Left ventricle myocardium superior (tissue), 1 donor: ENCODE measurements at places on chromosomes 3 and 15.

GRCh38 chr3:103218146-103218545 is 783.3 kb downstream of the ZPLD1 start:
- DNase-seq: no peak

DNA sequence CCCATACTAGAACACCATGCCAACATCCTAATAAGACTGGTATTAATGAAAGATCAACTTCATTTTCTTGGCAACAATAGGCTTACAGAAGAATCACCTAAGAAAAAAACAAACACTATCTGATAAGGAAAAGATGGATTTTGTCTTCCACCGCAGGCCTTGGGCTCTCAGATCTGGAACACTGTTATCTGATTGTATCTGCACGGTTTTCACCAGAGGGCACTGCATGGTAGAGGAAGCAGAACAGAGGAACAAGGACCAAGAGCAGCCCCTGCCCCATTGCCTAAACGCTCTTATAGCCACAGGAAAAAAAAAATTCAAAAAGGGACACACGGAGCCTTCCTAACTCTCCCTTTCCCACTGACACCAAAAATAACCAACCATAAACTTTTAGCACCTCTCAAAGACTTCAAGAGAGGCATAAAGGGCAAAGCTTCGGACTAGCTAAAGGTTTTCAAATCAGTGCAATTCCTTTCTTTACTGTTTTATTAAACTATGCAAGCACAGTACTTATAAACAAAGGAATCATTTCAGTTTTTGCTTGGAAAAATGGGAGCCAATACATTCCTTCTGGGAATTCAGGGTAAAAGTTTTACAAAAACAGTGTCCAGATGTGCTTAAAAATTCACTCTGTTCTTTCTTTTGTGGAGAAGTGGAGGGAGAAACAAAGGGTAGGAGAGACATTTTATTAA is 23.3 kb downstream of the IL17RD start:
- DNase-seq: no peak

GRCh38 chr3:182384221-182384620 is 409.1 kb upstream of the ATP11B start:
- DNase-seq: no peak

GRCh38 chr3:83438188-83438587 is 1520.6 kb upstream of the CADM2 start:
- no peak for DNase-seq

GRCh38 chr3:170154084-170154483 is 27.4 kb downstream of the PHC3 start:
- no peak for DNase-seq

- DNase-seq: peak; percentile 22
Measured at GRCh38 chr3:78116874-78117273, 1077.0 kb downstream of the ROBO2 start.

- DNase-seq: peak; percentile 87
Measured at GRCh38 chr15:43776718-43777266, at the start of gene ELL3. Gene ELL3 (minus strand): TSS chr15:43776966. CDS start chr15:43776901, 65 bp downstream.

GRCh38 chr3:48885753-48886152 is 12.9 kb downstream of the SLC25A20 start:
- DNase-seq: no peak

DNA sequence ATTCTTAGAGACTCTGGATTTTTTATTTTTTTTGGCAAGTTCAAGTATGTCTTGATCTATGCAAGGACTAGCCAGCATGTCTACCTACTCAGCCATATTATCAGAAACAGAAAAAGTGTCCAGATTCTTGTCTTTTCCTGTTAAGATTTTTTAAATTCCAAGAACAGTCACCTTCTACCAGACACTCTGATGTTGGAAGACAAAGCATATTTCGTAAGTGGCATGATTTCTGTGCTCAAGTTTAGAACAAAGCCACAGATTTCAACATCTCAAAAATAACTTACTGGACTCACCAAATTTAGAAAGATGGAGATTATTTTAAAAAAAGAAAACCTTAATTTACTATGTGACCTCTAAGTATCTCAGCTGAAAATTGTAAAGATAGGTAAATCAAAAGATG is 61.9 kb downstream of the GOLGA6L7 start:
- no peak for DNase-seq

- no peak for DNase-seq
Measured at GRCh38 chr3:33184863-33185262, 33.7 kb downstream of the SUSD5 start.
